ENCODE measurements at places on chromosomes 1 and 21.
A peak's percentile ranks its signal among the peaks of the same experiment; 100 is the strongest.

DNA sequence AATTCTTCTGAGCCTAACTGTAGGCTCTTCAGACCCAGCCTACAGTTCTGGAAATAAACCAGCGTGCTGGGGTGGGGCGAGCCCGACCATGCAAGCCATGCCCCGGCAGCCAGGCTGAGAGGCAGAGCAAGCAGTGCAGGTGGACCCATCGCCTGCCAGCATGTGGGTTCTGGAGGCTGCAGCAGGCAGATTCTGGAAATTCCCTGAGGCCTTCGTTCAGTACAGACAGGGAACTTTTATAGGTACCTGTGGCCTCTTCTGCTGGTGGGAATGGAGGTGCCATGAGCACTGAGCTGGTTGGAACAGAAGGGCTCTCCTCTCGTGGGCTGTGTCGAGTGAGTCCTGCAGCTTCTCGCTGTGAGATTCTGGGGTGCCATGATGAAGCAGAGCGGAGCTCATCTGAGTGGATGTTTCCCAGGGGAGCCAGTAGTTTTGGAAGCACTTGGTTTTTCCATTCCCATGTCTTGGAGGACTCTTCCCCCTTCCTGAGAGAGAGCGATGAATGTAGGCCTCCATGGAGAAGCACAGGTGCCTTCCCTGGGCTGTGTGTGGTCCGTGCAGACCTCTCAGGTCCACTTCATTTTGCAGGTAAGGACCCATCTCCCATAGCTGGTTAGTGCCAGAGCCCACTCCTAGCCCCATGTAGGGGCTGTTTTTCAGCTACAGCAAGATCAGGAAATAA, 94.1 kb downstream of the PCBP3 start:
- no peak for DNase-seq

DNA sequence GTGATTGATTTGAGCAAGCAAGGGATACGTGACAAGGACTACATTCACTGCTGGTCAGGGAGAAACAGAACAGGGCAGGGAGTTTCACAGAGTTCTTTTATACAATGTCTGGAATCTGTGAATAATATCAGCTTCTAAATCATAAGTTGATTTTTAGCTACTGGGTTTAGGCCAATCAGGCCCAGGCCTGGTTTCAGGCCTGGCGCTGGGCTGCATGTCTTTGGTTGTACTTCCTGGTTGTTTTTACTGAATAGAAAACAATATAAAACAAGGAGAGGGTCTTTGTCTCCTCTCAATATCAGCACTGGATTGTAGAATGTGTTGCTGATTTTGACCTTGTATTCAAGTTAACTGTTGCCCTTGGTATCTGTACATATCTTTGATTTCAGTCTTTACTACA, 865 bp upstream of the AMY2A start:
- DNase-seq, result no peak

DNA sequence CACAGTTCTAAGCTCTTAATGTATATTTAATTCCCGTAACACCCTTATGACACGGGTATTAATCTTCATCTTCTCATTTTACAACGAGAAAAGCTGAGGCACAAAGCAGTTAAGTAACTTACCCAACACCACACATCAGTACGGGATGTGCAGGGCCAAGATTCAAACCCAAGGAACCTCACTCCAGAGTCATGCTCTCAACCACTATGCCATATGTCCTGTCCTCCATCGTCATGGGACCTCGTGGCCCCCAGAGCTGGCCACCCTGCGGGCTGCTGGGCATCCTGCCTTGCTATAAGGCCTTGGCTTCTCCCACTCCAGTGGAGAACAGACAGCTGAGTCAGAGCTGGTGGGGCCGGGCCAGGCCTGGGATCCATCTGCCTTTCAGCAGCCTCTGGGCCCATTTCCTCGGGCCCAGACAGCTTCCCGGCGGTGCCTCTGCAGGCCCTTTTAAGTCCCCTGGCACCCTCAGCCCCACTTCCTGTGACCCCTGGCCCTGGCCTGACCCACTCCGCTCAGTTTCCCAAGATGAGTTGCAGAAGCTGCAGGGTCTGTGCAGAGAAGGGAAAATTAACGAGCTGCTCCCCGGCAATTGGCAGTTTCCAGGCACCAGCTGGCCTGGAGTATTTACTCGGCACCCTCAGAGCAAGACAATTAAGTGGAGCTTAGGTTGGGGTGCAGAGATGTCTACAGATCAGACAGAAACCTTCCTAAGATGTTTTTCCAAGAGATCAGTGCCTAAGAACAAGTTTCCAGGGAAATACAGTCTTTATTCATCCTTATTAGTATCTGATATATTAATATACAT, 98.2 kb downstream of the EPHB2 start:
- no peak for DNase-seq

DNA sequence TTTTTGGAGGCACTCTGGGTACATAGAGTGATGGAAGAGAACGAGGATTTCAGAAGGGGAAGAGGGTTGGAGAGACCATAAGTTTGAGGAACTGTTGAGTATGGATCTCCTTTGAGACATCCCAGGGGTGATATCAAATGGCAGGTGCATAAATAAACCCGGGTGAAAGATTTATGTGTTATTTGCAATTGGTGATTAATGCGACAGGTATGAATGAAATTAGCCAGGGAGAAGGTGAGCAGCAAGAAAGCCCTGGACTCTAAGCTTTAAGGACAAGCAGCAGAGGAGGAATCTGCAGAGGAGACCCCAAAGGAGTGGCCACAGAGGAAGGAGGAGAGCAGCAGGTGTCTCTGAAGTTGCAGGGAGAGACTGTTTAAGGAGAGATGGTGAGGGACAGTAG, 8.8 kb upstream of the REN start:
- DNase-seq, result no peak

- no peak for DNase-seq
Observed at GRCh38 chr1:203682473-203683383, 56.1 kb downstream of the ATP2B4 start.

DNA sequence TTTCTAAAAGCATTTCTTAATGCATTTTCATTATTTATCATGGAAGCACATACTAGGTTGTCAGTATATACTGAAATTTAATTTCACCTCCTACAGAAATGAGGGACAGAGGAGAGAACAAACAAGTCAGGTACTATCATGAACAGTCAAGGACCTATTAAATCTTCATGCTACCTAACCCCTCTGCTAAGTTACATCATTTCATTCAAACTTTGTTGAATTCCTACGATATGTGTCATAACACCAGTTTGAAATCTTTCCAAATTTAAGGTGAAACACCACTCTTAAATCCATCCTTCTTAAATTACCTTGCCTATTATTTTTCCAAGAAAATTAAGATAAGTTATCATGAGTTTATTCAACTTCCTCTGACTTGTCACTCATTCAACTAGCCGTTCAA, 78.9 kb downstream of the DENND1B start:
- no peak for DNase-seq

DNA sequence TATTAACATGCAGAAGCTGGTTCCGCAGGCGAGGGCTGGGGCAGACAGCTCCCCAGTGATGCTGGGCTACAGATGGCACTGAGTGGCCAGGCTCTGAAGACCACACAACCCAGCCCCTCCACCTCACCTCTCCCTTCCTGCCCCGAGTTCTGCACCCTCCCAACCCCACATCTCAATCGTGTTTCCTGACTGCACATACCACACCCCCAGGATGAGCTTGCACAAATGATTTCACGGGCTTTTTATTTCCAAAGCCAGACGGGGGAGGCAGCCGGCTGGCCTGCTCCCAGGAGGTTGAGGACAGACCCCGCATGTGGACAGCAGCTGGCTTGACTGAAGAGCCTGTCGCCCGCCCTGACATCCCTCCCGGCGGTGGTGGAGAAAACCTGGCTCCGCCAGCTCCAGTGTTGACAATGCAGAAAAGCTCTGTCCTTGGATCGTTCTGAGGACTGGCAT, 21.4 kb upstream of the ALDH4A1 start:
- DNase-seq, result no peak

DNA sequence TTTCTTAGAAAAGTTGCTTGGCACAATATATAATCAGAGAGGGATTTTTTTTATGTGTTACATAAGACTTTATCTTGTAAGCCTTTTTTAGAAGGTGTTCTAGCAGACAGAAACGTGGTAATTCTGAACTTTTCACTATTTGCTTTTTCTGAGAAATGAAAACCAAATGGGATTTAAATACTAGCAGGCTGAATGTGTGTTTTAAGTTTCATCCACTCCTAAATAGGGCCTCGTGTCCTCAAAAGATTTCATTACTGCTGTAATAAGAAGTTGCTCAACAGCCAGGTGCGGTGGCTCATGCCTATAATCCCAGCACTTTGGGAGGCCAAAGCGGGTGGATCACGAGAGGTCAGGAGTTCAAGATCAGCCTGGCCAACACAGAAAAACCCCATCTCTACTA, 44.7 kb upstream of the FMO2 start:
- no peak for DNase-seq

GRCh38 chr1:6600410-6601048, 2.1 kb downstream of the KLHL21 start:
- DNase-seq, result no peak

- DNase-seq, result no peak
Observed at GRCh38 chr1:221687836-221688487, 53.9 kb downstream of the DUSP10 start.

DNA sequence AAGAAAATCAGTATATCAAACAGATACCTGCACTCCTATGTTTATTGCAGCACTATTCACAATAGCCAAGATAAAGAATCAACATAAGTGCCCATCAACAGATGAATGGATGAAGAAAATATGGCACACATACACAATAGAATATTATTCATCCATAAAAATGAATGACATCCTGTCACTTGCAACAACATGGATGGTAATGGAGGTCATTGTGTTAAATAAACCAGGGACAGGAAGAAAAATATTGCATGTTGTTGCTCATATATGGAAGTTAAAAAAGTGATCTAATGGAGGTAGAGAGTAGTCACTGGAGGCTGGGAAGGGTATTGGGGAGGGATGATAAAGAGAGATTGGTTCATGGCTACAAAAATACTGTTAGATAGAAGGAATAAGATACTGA, 65.4 kb upstream of the CR2 start:
- no peak for DNase-seq

DNA sequence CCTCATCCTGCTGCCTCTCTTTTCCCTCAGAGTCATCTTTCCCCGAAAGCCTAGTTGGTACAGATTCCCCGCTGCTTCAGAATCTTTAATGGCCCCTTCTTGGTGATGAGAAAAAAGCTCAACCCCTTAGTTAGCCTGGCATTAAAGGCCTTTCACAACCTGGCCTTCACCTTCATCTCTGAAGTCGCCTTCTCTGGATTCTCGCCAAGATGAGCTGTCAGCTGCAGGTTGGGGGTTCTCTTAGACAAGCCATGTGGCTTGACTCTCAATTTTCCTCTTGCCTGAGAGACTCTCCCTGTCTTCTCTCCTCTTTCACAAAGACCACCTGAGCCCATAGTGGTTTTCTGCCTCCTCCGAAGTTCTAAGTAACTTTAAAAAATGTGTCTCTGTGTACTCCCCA, 15.5 kb upstream of the DISC1 start:
- no peak for DNase-seq

GRCh38 chr1:209490013-209490412, 93.5 kb upstream of the CAMK1G start:
- no peak for DNase-seq

- DNase-seq, result no peak
Observed at GRCh38 chr21:18493422-18493821, 89.8 kb upstream of the TMPRSS15 start.

GRCh38 chr1:228918335-228918734, 183.1 kb downstream of the RHOU start:
- no peak for DNase-seq

DNA sequence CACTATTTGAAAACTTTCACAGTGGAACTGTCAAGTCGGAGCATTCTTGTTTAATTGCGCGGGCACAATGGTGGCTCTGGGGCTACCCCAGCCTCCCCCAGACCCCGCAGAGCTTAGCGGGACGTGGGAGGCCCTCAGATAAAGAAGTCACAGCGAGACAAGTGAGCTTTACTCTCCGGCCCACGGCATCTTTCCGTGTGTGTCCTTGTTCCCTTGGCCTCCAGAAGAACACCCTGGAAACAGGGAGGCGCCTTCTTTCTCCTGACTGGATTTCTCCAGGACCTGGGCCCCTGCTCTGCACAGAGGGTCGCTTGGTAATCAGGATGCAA, 382.8 kb downstream of the RRAGC start:
- DNase-seq, result no peak

DNA sequence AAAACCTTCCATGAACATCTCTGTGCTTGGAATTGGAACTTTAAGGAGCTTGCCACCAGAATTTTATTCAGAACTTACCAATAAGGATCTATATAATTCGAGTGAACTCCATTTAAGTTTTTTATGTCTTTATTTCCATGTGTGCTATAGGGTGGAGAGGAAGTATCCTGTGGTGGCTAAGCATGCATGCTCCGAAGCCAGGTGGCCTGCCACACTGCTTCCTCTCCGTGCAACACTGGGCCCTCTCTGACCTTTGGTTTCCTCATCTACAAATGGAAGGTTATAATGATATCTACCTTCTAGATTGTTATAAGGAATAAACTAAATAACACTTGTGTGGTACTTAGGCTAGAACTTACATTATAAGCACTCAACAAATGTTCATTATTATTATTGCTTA, 382.1 kb downstream of the PTPRC start:
- no peak for DNase-seq

- no peak for DNase-seq
Observed at GRCh38 chr1:6265151-6265550, 4.3 kb upstream of the GPR153 start.

DNA sequence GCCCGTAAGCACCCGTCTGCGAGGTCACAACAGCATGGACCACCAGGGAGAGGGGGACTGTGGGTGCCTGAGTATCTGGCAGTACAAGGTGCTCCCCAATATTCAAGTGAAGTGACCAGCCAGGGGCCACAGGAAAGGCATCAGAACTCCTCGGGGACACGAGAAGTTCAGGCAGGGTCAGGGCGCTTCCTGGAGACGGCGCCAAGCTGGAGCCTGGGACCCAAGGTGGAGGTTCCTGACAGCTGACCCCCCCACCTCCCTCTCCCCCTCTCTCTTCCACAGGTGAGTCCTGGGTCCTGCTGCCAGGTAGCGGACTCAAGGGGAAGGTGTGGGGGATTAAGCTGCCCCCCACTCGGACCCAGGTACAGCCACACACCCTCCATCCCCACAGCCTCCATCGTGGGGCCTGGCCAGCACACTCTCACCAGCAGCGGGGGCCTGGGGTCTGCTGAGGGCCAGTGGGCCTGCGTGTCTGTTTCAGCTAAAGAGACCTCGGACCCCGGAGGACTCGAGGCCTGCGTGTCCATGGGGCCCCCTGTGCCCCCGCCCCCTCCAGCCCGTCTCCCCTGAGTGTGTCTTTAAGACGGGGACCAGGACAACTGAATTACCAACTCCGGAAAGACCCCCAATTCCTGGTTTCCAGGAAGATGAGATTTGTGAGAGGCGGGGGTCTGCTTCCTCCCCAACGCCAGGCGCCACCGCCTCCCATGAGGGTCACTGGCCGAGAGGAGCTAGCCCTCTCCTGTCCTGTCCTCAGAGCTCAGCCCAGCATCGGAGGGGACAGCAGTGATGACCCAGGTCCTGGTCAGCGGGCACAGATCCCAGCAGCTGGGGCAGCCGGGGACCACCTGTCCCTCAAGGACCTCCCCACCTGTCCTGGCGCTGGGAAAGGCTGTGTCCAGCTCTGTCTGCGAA, 6.2 kb downstream of the TNFRSF18 start:
- peak; percentile 46 for DNase-seq

- DNase-seq, result no peak
Observed at GRCh38 chr1:2258122-2258681, 30.1 kb downstream of the SKI start.

Measured in right forelimb (tissue), 1 donor.